ENCODE measurements at places on chromosomes 16 and 17.
A peak's percentile ranks its signal among the peaks of the same experiment; 100 is the strongest.

- peak; percentile 72 for DNase-seq
Observed at GRCh38 chr17:78378225-78379130, at the start of gene PGS1. Gene PGS1, plus strand, starts transcription at chr17:78378649. Its CDS starts 17 bp downstream, at chr17:78378666.

DNA sequence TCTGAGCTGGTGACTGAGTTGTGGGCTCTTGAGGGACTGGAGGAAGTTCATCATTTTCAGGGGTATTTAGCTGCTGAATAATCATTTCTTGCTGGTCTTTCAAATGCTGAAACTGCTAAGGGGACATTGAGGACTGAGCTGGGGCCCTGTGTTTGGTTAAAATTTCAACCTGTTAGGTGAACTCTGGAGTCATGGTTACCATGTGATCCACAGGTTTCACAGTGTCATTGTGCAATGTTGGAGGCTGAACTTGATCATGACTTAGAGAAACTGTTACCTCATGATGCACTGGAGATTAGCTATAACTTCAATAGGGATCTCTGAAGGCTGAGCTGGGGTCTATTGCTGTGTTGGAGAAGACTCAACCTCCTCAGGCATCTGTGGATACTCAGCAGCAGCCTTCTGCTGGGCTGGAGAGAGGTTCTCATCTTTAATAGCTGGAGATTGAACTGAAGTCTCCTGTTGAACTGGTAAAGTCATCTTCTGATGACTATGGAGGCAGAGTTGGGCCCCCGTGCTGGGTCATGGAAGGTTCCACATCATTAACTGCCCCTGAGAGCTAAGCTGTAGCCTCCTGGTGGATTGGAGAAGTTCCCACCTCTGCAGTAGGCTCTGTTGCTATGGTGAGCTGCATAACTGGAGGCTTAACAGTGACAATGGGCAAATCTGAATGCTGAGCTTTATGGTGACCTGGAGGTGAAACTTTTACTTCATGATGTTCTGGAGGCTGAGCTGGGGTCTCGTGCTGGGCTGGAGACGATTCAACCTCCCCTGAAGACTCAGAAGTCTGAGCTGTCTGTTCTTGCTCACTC lies 15.2 kb downstream of the RDM1 start:
- DNase-seq = no peak

GRCh38 chr17:70527364-70527888 lies 358.1 kb downstream of the KCNJ2 start:
- DNase-seq = no peak

DNA sequence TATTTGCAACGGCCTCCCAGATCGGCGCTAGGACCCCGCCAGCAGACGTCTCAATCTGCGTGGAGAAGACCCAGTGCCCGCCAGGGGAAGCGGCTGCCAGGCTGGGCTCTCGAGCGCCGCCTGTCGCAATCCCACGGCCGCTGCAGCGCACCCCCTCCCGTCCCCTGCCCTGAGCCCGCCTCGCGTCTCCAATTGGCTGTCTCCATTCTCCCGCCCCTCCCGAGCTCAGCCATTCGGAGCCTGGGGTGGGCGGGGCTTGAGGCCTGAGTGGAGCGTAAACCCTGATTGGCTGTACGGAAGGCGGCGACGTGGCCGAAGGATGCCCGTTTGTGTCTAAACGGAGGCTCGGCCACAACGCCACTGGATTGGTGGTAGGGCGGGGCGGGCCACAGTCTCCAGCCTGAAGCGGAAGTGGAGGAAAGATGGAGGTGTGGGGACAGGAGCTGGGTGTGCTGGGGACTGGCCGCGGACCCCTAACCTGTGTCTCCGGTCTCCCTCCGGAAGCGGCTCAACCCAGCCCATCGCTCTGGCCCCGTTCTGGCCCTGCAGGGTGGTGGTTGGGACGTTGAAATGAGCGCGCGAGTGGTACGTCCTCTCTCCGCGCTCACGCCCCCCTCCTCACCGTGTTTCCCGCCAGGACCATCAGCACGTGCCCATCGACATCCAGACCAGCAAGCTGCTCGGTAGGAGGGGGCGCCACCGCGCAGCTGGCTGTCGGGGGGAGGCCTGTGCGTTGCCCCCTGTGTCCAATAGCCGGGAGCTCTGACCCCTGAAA lies at the start of gene CDK5RAP3:
Gene CDK5RAP3 (plus strand): TSS at position 389 of the 775 bp plus-strand sequence. CDS start 34 bp downstream, at position 423.
- DNase-seq = peak; percentile 98

DNA sequence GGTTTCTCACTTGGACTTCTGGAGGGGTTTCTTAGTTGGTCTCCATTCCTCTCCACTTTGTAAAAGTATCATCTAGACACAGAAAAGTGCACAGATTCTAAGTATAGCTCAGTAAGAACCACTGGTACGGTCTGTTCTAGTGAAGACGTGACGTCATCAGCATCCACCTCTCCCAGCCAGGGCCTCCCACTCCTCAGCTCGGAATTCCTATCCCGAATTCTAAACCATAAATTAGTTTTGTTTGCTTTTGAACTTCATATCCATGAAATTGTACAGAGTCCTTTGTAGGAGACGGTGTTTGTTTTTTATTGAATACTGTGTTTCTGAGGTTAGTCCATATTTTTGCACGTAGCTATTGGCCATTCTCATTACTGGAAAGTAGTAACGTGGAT lies 25.5 kb downstream of the FOXK2 start:
- DNase-seq = no peak

DNA sequence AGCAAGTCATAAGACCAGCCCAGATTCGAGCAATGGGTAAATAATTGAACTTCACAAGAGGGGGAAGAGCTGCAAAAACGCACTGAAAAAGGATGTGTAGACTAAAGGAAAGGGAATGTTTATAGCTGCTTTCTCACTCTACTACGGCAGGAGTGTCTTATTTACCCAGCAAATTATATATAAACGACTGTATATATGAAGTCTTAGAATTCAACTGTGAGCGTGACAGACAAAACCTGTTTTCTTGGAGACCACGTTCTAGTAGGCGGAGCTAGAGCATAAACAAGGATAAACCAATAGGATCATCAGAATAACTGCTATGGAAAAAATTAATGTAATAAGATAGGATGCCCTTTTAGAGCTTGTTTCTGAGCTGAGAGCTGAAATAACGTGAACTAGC lies 394.6 kb upstream of the MON1B start:
- DNase-seq = no peak

DNA sequence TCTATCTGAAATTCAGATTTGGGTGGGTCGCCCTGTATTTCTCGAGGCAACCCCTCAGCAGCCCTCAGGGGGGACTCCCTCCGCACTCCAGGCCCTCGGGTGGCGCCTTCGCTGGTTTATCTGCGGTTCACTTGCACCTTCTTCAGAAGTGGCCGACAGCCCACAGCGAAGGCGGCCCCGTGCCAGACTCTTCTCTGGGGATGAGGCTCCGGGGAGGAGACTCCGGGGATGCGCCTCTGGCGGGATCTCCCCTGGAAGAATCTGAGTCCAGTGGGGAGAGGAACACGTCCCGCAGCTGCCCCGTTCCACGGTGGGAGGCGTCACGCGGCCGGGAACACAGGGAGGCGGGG lies 63.9 kb upstream of the DNAJA2 start:
- peak; percentile 9 for DNase-seq

GRCh38 chr16:15452246-15452855 lies 18.0 kb downstream of the BMERB1 start:
- DNase-seq = no peak

- DNase-seq = no peak
Observed at GRCh38 chr16:25189305-25189704, 27.4 kb upstream of the AQP8 start.

Measured in stimulated activated CD8-positive, alpha-beta memory T cell treated with anti-CD3 and anti-CD28 coated beads, Interleukin-4, amount 100 ng/mL, for 1 hour (primary cell).